Aorta (tissue), 5 donors: ENCODE measurements at places on chromosomes 3 and 15. TPM values are rescaled to one million over a fixed set of nuclear protein-coding genes. Genes with fewer than 3 reads are reported as not detected.

Gene FBXO40
- 0.13 TPM for total RNA-seq

Gene SLC26A6
- total RNA-seq: 33.6 TPM

Gene SEMA3F
- total RNA-seq: 40.3 TPM

Gene CXCR6
- 2.8 TPM for total RNA-seq

Gene SLC22A14
- total RNA-seq: 0.49 TPM

Gene GLCE
- total RNA-seq: 15.0 TPM

Gene C2CD4A
- 0.36 TPM for total RNA-seq

Gene GNAT1
- not detected for total RNA-seq

Gene ADCY5
- 72.7 TPM for total RNA-seq

Gene TCTA
- total RNA-seq: 27.2 TPM

Gene ZNF385D
- 108 TPM for total RNA-seq

Gene SLC22A13
- 1.1 TPM for total RNA-seq

Gene RASL12
- 171 TPM for total RNA-seq

DNA sequence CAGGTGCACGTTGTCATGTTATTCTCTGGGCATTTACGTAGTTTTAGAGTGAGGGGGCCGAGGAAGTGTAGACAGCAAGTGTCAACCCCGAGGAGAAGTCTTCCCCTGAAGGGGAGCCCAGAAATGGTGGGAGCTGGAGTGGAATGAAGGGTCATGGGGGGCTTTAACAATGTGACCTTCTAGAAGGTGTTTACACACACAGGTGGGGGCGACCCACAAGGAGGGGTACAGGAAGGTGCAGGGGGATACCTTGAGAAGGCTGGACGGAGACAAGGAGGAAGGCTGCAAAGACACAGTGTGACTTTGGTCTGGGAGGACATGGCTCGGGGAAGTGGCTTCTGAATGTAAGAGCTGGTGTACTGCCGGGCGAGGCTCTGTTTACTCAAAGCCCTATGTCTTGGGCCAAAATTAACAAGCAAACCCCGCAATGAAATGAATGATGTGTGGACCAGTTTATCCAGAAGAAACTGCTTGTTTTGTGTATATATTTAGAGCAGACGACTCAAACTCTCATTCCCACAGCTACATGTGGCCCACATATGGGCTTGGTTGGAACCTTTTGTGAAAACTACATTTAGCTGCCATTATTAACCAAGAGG lies 18.7 kb downstream of the TRPM1 start:
- no peak for DNase-seq

DNA sequence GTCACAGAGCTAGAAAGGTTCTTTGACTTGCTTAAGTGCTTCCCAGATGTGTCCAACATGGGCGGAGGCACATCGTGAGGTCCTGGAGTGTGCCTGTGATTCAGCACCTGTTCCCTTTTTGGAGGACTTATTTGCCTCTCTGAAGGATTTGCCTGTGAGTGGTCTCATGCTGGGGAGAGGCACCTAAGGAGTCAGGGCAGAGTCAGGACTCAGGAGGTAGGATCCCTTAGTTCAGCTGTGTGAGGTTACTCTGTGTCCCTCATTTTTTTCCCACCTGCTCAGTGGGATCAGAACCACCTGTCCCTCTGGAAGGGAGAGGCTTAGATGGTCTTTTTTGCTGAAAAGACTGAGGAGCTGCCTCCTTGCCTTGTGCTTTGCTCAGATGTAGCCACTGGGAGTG lies 3.0 kb downstream of the ZNF589 start:
- DNase-seq: no peak

DNA sequence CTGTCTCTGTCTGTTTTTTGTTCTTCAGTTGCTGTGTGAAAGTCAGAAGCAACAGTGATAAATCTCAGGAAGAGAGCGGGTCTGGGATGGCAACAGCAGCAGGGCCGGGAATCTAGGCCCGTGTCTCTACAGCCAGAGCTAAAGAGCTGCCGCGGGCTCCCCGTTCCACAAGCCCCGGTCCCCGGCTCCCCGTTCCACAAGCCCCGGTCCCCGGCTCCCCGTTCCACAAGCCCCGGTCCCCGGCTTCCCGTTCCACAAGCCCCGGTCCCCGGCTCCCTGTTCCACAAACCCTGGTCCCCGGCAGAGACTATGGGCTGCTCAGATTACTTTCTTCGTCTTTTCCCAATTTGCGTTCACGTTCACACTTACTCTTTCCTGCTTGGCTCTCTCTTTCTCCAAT lies 19.5 kb downstream of the RCCD1 start:
- DNase-seq: no peak

GRCh38 chr3:141657516-141657915 lies 80.6 kb upstream of the RNF7 start:
- DNase-seq: no peak

GRCh38 chr3:118495206-118495605 lies 539.4 kb downstream of the IGSF11 start:
- no peak for DNase-seq

DNA sequence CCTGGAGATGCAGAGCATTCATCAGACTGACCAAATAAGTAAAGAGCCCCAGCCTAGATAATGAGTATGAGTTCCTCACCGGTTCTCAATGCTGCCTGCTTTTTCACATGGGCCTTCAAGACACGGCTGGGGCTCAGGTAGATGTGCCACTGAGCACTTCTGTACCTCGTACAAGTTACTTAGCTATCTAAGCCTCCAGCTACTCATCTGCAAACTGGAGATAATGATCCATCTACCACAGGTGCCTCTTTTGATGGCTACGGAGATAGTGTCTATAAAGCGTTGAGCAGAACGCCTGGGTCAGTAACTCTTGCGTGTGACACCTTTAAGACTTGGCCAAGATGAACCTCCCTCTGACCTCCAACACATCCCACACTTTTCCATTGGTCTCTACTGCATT lies 56.3 kb downstream of the CCR4 start:
- no peak for DNase-seq

GRCh38 chr3:57169108-57169507 lies 4.0 kb upstream of the IL17RD start:
- DNase-seq: no peak

GRCh38 chr15:58551764-58552504 lies 120.1 kb downstream of the LIPC start:
- no peak for DNase-seq

GRCh38 chr15:90760661-90761232 lies 43.6 kb downstream of the BLM start:
- DNase-seq: no peak

- DNase-seq: no peak
These were observed 156.1 kb downstream of the TBL1XR1 start for GRCh38 chr3:177041021-177041729.

DNA sequence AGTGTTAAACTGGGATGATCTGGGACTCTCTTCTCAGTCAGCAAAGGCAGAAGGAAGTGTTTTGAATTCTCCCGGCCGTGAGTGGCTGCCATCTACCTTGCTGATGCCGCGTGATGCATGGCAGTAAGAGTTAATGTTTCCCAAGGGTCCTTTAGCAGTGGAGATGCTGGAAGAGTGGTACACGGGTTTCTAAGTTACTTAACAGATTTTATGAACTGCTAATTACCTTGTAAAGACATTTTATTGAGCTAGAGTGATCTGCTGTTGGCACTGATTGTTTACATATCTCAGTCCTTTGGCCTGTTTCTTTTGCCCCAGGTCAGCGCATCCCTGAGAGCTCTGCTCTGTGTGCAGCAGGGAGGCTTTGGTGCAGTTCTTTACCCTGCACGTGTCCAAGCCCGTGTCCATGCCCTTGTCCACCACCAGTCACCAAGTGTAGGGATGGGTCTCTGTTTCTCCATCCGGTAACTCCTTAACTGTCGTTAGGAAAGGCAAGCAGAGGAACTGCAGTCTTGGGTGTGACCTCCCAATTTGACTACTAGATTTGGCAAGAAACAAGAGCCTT lies 172.3 kb downstream of the SLCO3A1 start:
- DNase-seq: no peak

DNA sequence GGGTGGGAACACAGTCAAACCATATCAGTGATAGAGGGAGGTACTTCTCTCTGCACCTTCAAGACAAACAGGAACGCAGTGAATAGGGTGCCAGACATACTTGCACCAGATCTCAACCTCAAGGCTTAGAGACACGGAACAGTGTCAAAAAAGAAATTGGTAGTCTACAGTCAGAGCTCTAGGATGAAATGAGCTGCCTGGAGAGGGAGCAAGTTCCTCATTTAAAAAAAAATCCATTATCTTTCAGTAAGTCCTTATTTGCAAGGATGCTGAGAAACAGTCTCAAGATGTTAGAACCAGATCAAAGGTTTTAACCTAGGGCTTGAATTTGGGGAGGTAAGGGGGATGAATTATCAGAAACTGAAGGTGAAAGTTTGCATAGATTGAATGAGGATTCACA lies 20.2 kb upstream of the LMCD1 start:
- DNase-seq: no peak

DNA sequence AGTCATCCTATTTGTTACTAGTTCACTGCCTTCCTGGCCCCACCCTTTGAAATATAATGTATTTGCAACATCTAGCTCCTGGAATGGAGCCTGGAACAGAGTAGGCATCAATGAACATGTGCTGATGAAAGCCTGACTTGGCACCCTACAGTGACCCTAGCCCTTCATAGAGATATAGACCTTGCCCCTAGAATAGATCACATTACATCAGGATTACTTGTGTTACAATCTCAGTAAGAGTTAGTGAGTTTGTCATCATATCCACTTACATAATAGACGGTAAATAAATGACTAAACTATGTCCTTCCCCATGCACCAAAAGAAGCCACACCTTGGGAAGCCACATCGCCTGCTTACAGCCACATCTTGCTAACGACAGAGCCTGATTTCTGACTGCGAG lies 110.5 kb upstream of the WNT5A start:
- no peak for DNase-seq

GRCh38 chr3:14398797-14399106 lies 3.7 kb upstream of the SLC6A6 start:
- DNase-seq: no peak

DNA sequence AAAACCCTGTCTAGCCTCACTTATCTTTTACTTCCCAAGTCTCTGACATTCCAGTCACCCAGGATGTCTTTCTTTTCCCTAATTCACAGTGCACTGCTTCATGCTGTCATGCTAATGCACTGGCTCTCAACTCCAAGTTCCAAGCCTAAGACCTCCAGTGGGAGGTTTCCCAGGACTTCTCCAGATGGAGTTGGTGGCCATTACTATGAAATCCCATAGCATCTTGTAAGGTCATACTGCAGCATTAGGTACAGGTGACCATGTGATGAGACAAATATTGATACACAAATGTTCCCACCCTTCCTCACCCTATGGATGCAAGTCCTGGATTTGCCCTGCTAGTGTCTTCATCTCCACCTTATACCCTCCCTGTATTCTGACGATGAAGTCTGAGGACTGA lies 138.6 kb upstream of the PRICKLE2 start:
- no peak for DNase-seq

GRCh38 chr3:170277833-170278580 lies 55.8 kb downstream of the PRKCI start:
- no peak for DNase-seq

DNA sequence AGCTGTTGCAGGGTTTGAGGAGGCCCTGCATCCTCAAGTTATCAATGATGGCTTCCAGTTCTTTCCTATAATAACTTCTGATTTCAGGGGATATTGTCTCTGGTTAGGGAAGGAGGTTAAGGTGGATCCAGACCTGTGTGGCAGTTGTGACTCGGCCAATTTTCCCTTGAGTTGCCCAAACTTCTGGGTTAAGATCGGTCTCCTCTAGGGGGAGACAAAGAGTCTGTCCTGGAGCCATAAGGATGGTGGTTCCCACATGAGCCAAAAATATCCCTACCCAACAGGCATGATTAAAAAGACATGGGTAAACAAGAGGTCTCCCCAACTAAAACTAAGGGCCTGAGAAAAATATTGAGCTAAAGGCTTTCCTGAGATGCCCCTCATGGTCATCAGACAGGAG lies 227.5 kb upstream of the MDFIC2 start:
- no peak for DNase-seq

GRCh38 chr15:78197632-78198031 lies 36.7 kb downstream of the ACSBG1 start:
- DNase-seq: no peak

- DNase-seq: no peak
These were observed 37.5 kb upstream of the CHST2 start for GRCh38 chr3:143081844-143082778.

DNA sequence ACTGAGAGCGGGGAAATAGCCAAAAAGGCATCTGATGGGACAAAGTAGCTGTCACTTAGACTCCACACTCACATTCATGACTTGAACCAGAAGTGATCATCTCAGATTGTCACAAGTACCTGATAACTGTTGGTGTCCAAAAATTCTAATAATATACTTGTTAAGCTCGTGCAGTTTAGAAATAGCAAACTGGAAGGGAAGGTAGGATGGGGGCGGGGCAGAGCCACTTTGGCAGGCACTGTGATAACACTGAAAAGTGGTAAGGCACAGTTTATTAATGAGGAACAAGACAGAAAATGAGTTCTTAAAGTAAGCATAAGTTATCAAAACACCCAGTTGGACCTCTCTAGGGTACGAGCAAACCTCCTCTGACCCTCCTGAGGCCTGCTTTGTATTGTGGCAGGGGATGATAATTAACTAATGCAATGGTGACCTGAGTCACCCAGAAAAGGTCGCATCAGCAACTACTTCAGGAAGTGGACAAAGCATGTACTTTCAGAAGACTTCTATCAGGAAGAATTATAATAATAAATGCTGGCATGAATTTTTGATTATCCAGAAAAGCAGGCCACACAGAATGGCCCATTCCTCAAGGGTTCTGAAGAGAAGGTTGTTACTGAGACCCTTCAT lies 54.4 kb downstream of the ADCY5 start:
- DNase-seq: peak; percentile 11

DNA sequence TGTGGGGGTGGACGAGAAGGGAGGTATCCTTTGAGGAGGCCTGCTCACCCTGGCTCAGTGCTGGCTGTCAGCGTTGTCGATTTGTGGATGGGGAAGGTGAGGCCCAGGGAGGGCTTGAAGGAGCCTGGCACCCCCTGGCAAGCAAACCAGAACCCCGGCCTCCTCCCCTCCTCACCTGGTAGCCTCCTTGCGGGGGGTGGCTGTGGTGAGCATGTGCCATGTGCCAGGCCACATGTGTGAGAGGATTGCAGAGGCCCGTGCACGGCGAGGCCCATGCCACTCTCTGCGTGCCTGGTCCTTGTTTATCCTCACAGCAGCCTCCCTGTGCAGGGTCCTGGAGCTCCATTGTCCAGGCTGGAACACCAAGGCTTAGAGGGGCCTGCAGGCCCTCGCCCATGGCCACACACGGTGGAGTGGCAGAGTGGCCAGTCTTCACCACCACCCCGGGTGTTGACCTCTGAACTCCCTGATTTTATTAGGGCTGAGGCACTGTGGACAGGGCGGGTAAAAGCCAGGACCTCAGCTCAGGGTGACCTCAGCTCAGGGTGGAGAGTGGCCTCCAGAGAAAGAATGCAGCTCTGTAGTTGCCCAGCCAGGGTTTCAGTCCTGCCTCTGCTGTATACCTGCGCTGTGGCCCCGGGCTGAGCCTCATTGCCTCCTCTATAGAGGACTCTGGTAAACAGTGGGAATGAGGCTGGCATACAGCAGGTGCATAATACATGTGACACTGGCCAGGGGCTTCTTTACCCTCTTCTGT lies 29.1 kb downstream of the HDAC11 start:
- peak; percentile 66 for DNase-seq
